NCI-H2227 treated with DMSO at 0.1 percent for 48 hours (cell line): ENCODE measurements at places on chromosomes 1 and 21.

GRCh38 chr1:71434240-71434639 lies 353.4 kb upstream of the ZRANB2 start:
- no peak for DNase-seq

DNA sequence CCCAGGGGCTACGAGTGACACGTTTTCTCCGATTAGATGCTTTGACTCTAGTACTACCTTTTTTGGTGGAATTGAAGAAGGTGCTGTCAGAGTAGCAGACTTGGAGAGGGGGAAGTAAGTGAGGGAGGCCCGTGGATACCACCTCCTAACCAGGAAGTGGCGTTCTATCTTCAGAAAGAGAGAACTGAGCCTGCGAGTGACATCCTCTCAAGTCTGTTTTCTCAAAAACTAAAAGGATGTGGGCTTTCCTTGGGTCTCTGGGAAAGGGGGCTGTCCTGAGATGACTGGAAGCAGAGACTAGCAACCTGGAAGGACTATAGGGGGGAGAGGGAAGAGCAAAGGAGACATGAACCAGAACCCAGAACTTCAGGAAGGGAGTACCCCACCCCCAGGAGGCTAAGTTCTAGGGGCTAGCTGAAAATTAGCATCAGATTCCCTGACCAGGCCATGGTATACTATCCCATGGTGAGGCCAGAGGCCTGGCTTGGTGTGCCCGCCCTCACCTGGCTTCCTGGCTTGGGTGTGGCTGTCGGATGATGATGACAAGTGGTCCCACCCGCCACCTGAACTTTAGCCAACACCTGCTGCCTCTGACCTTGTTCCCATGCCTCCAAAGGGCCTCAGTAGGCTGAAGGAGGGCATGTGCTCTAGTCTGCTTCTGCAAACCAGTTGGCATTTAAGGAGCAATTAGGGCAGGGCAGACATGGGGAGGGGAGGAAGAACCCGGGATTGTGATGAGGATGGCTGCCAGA lies 49.1 kb downstream of the ATP2B4 start:
- DNase-seq: no peak

DNA sequence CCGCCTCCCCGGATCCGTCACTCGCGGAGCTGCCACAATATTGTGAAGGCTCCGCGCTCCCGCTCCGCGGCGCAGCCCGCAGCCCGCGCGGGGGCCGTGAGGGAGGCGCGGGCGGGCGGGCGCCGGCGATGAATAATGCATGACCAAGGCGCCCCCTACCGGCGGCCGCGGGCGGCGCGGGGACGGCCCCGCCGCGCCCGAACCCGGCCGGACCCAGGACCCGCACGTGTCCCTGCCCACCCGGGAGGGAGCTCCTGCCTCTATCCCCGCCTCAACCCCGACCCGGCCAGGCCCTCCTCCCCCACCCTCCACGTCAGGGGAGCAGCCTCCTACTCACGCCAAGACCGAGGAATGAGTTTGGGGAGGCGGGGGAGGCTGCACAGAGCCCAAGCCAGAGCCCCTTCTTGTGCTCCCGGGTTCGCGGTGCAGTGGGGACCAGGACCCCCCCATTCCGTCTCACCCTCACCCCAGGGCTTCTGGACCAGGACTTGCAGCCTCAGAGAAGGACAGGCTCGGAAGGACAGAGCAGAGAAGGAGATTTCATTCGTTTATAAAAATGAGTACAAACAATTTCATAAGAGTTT lies 70.8 kb upstream of the CASZ1 start:
- DNase-seq: no peak

DNA sequence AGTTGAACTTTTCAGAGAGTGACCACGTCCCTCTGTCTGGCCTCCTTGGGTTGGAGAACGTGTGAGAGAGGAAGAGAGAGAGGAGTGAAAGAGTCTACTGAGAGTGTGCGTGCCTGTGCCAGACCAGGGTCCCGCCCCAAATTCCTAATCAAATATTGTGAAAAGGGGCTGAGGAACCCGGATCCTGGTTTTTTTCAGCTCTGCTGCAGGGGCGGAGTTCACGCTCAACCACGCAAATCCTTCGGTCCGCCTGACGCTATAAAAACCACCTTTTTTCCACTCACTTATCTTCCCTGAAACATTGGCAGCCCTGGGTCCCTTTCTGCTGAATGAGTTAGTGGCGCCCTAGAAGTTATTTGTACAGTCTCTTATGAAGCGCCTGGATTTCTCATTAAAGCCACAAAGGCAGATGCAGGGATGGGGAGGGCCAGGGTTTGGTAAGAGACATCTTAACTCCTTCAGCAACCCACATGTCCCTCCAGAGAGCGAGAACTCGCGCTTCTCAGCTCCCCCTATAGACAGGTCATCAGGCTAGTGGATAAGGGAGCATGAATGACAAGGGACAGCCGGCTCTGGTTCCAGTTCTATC lies at the start of gene FMOD:
FMOD (minus strand) TSS at position 86 of the 589 bp plus-strand sequence. CDS start 2,852 bp downstream, outside the sequence.
- DNase-seq: no peak
